ENCODE measurements at places on chromosomes 3 and 15.
A peak's percentile ranks its signal among the peaks of the same experiment; 100 is the strongest.

DNA sequence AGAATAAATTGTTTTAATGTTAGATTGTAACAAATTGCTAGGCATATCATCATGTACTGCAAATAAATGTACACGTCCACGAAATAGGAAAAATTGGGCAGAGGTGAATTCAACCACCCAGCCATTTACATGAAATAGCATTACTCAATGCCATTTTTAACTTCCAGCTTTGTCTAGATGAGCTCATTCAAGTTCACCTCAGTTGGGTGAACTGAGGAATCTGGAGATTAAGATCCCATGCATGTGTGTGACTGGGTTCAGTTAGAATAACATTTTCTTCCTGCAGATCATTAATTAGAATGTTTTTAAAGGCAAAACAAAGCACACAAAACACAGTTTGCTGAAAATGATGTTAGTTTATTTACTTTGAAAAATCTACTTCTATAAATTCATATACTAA lies 767.8 kb upstream of the GOLIM4 start:
- DNase-seq = no peak

DNA sequence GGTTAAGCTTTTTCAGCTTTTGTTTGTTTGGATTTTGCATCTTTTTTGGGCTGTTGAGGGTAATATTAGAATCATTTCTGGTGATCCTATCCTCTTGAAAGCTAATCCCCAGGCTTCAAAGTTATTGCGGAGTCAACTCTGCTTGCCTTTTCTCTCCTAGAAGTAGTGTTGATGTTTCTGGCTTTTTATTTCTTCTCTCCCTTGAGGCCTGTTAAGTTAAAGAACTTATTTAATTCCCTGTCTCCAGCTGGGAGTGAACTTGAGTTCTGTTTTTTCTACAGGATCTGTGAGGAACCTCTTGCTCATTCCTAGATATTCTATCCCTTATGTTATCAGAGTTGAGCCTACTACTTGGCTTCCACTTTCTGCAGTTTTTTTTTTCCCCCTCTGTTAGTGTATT lies 34.1 kb upstream of the CACNA1D start:
- DNase-seq = no peak

DNA sequence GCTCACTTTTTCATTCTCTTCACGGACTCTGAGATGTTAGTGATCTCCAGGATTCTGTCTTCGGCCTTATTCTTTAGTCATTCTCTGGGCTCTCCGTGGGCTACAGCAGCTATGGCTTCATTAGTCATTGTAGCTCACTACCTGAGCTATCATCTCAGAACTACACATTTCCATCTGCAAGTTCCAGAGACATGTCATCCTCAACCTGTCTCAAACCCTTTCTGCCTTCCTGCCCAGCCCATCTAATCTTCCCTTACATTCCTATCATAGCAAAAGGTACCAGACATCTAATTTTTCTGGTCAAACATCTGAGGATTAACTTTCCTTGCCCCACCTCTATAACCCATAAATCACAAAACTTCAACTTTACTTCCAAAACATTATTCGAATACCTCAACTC lies 13.2 kb downstream of the TSPAN3 start:
- DNase-seq = no peak

- DNase-seq = no peak
Measured at GRCh38 chr3:179416681-179417080, 34.6 kb downstream of the GNB4 start.

DNA sequence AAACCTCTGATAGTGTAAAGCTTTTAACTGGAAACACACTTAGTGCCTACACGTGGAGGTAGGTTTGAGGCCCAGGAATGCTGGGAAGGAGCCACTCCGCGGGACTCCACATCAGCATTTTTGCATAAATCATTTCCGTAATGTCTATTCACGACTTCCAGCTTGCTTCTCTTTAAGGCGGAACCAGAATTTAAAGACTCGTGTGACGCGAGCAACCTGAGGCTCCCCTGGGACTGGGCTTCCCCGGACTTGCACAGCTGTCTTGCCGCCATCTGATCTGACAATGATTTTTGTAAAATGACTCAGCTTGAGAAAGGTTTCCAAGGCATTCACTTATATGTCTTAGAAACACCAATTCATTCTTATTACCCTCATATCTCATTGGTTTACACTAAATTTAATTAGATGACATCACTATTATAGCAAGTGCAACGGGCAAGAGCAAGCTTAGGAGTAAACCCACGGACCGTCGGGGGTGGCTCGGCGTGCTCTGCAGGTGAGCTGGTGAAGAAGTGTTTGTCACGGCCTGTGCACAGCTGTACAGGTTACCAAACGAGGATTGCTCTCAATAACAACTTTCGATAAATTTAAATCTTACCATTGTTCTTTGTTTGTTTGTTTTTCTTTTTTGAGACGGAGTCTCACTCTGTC lies 95.2 kb downstream of the CHSY1 start:
- no peak for DNase-seq

DNA sequence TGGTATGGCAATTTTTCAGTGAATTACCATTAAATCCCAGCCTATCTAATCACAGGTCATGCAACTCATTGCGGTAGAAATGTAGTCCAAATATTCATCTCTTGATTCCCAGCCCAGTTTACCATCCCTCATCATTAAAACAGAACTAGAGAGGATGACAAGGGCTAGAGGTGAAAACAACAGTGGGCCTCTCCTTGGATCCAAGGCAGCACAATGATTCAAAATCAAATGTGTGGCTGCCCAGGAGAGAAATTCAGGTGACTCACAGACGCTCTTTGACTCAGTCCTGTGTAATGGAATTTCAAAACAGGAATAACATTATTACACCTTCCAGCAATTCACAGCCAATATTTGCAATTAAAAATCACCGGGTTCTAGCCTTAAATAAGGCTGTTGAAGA lies 246.5 kb downstream of the TBL1XR1 start:
- no peak for DNase-seq

DNA sequence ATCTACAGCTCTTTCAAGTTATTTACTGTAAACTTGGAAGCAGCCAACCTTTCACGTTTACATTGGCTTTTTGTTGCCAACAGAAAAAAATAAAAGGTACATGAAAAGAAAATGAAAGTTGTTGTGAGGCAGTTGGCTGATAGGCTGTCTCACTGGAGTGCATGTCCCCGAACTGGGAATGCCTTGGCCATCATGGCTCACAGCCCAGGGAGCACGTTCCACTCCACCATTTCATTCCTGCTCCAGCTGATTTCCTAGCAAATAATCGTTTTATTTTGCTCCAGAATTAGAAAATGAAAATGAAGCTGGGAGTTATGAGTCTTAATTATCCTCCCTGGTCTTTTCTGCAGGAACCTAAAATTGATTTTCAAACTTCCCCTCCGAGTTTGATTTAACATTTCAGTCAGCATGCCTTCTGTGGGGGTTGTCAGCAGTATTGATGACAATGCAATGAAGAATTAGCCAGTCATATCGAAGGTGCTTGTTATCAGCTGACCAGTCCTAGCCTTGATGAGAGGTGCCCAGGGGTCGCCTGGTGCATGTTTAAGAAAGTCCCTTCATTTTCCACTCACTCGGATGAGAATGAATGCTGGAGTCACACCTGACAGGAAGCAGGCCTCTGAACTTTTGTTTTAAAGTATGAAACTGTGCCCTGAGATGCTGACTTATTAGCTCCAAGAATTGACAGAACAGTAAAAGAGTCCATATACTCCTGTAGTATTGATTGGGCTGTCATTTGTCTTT lies 293.7 kb upstream of the TRIM42 start:
- no peak for DNase-seq

GRCh38 chr15:87626860-87627259 lies 629.7 kb downstream of the NTRK3 start:
- DNase-seq = no peak

DNA sequence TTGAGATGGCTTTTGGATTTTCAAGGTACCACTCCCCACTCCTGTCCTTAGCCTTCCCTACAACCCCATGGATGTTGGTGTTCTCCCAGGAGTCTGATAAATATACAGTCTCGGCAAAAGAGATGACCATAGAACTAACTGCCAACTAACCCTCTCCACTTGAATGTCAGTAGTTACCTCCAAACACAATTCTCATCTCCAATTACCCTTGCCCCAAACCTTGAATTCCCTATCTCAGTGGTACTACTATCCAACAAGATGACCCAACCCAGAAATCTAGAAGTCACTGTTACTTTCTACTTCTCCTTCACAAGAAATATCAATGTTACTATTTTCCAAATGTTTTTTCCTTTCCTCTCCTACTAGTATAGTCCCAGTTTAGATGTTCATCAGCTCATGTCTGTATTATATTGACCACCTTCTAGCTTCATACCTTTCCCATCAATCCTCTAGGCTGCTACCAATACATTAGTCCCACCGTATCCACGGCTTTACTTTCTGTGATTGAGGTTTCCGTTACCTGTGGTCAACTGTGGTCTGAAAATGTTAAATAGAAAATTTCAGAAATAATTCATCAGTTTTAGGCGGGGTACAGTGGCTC lies 38.1 kb downstream of the PIGB start:
- DNase-seq = no peak

DNA sequence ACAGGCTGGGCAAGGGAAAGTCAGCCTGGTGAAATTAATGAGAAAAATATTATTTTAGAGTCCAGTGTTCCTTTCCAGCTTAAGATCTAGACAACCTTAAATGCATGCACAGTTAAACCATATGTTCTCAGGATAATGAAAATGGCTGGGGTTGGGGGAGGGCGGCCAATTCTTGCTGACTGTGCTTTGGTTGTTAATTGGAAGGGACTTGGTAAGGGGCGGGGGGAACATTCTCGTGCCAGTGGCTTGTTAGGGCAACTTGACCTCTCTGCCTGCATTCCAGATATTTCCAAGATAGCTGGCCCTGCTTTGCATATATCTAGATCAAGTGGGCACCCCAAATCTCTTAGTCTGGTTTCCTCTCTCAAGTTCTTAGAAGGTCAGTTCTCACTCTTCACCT lies 112.5 kb downstream of the TOP2B start:
- no peak for DNase-seq

- no peak for DNase-seq
Measured at GRCh38 chr3:43612419-43612818, 9.4 kb downstream of the ANO10 start.

DNA sequence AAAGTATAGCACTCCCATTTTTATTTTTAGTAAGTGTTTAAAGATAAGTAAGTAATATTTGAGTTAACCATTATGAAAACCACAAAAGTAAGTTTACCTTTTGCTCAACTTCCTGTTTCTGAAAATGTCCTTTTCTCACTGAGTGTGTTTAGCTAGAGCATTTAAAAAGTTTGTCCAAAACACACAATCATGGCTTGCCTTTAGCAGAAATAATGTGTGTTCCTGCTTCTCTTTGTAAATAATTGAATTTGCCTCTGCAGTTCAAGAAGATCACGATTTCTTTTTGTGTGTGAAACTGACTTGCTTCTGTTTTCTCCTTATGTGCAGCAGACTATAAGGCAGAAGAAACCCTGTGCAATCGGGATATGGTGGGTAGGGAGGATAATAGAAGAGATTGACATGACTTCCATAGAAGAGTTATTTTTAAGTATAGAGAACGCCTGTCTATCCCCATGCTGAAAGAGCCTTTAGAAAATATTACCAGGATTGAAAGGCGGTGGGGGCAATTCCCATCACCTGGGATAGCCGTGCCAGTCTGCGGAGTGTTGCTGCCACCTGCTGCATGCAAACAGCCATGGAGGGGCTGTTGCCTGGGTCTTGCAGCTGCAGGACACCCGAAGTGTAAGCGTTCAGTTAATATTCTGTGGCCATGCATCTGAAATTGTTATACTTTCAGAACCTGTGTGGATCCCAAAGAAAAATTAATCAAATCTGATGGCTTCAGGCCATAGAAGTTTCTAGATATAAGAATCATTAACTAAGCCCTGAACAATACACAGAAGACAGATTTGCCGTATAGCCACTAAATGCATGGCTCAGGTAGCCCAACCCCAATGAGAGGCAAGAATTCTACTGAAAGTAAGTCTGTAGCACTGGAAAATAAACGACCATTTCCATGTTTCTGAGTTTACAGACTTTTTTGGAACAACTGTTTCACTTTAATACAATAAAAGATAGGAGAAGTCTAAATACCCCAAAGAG lies 2.4 kb upstream of the CD96 start:
- peak; percentile 44 for DNase-seq

DNA sequence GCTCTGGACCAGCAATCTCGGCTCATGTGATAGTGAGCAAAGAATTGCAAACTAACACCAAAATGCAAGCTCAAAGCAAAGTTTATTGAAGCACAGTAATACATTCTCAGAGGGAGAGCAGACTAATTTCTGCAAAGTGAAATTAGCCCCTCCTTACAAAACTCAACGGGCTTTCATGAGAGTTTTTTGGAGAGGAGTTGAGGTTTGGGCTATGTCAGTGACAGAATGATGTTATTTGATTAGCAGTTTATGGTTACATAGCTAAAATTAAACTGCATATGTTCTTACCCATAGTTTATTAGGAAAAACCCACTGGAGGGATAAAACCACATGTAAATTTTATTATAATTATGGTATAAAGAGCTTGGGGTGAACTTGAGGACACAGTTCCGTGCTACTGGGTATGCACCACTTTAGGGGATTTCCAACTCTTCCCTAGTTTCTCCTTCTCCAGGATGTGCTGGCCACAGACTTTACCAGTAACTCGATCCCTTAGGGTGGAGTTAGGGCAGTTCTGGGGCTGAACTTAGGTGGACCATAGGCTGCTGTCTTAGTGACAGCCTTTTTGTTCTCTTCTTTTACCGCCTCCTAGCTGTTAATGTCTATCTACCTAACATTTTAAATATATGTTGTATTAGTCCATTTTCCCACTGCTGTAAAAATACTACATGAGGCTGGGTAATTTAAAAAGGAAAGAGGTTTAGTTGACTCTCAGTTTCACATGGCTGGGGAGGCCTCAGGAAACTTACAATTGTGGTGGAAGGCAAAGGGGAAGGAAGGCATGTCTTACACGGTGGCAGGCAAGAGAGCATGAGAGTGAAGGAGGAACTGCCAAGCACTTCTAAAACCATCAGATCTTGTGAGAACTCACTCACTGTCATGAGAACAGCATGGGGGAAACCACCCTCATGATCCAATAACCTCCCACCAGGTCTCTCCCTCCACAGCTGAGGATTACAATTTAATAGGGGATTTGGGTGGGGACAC lies 8.9 kb upstream of the AADACL2 start:
- no peak for DNase-seq

DNA sequence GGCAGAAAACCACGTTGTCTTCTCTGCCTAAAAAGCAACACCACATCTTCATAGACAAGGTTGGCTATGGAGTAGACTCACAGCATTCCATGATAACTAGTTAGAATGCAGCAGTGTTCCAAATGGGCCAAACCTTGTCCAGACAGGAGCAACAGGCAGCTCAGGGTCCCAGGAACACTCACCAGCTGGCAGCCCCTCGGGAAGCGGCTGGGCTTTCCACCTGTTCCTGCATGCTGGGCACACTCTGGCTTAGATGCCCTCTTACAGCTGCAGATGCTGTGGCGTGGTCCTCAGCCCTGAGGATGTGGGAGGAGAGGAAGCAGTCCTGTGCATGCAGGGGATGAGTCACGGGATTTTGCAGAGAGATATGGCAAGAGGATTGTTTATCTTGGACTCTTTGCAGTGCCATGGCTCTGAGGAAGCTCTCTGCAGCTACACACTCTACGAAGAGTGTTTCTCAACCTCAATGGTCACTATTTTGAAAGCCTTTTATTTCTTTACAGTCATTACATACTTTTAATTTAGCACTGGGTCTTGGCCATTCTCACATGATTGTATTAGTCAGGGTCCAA lies 11.3 kb downstream of the NRROS start:
- no peak for DNase-seq

- no peak for DNase-seq
Measured at GRCh38 chr15:67049351-67050044, 15.9 kb upstream of the SMAD3 start.
